ENCODE measurements at places on chromosomes 1 and 21.

DNA sequence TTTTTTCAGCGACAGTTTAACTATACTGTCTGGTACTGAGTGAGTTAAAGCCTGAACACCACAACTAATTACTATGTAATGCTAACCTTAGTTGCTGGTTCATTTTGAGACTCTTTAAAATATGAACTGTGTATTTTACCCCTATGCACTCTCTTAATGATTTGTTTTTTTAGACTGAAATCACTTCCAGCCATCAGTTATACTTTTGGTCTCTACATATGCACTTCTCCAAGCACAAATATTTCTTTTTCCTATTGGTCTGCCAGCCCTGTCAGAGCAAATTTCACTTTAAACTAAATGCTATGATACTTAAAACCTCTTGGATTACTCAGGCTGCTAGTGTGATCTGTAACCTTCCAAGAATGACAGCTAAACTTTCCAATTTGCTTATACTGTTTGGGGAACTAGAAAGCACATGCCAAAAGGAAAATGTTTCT is 38.1 kb upstream of the SCYL3 start:
- DNase-seq = no peak

GRCh38 chr1:55986003-55986402 is 593.4 kb downstream of the PLPP3 start:
- no peak for DNase-seq

DNA sequence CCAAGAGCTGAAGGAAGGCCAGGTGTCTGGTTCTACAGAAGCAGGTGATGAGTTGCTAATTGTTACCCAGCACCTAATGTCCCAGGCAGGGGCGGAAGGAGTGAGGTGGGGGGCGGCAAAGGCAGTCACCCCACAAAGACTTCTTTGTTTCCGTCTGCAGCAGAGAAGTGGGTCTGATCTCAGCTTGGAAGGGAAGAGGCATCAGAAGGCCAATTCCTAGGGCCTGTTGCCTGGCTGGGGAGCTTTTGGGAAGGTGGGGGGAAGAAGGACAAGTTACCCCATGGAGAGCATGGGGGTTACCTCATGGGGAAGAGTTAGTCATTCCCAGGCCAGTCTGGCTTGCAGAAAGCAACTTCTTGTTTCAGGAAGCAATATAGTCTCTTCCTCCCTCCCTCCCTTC is 10.9 kb downstream of the IGSF21 start:
- DNase-seq = no peak

GRCh38 chr1:115807723-115808122 is 33.2 kb downstream of the NHLH2 start:
- peak; percentile 16 for DNase-seq

GRCh38 chr1:234500269-234500668 is 21.3 kb upstream of the TARBP1 start:
- no peak for DNase-seq

GRCh38 chr1:161282991-161283390 is 24.4 kb downstream of the PCP4L1 start:
- no peak for DNase-seq

DNA sequence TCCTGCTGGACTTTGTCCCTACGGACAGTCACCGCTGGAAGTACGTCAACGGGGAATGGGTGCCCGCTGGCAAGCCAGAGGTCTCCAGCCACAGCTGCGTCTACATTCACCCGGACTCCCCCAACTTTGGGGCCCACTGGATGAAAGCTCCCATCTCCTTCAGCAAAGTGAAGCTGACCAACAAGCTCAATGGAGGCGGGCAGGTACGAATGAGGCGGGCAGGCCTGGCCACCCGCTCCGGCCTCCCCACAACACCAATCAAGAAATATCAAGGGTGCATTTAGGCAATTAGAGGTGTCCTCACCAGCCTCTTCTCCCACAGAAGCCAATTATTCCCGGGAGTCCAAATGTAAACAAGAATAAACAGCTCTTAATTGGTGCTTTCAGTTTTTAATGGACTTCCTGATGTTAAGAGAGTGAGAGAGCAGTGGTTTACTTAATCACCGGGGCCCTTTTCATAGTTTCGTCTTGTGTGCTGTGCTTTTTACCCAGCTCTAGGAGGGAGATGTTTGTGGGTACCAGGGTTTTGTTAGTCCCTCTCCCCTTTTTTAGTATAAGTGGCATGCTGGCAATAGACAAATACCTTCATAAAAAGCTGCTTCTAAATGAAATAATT is 10.7 kb downstream of the TBX19 start:
- DNase-seq = no peak

GRCh38 chr1:114310695-114311271 is 157.1 kb upstream of the SYT6 start:
- DNase-seq = no peak

DNA sequence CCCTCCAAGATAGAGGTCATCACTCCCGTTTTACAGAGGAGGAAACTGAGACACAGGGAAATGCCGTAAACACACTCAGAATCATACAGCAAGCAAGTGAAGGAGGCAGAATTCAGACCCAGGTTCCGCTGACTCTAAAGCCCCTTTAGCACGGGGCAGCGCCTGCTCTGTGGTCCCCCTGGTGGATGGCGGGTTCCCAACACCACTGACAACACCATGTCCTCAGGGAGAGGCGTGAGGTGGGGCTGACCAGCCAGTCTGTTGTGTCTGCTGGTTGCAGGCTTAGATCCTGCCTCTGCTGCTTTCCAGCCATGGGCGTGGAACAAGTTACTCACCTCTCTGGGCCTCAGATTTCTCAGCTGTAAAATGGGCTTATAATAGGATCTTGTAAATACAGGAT is 617.3 kb downstream of the MATN1 start:
- DNase-seq = no peak

Measured in activated CD4-positive, alpha-beta T cell treated with anti-CD3 and anti-CD28 coated beads, Interleukin-2, amount 50 U/mL, for 24 hours (primary cell).